Skeletal muscle cell (primary cell): ENCODE measurements at places on chromosomes 2 and 18.

DNA sequence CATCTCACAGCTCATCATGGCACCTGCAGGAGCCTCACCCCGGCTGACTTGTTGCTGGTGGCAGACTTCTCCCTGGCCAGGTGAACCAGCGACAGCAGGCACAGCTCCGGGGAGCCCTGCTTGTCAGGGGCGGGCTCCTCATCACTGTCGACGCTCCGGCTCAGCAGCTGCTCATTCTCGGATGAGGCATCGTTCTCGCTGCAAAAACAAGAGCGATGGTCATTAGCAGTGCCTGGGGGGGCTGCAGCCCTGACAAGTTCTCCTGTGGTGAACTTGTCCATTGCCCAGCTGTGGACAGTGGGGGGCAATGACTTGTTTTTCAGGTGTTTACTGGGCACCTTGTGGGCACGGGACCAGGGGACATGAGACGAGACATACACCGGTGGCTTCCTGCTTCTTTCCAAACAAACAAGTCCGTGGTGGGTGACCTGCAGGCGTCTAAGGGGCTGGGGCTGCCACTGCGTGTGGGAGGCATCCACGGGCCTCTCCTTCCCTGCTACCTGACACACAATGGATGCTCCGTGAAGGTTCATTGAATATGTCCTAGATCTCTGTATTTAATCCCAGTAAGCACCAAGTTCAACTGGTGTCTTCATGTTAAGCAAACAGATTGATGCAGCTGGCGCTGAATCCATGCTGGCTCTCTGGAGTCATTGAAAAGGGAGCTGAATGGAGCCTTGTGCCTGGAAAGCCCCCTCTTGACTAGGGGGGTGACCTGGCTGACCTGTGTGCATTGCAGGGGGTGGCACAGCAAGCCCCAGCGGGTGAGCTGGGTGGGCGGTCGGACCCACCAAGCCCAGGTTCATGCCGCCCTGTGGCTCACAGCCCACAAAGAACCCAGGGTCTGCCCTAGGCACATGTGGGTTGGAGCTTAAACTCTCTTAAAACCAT, 81.0 kb downstream of the EDAR start:
- no peak for DNase-seq

DNA sequence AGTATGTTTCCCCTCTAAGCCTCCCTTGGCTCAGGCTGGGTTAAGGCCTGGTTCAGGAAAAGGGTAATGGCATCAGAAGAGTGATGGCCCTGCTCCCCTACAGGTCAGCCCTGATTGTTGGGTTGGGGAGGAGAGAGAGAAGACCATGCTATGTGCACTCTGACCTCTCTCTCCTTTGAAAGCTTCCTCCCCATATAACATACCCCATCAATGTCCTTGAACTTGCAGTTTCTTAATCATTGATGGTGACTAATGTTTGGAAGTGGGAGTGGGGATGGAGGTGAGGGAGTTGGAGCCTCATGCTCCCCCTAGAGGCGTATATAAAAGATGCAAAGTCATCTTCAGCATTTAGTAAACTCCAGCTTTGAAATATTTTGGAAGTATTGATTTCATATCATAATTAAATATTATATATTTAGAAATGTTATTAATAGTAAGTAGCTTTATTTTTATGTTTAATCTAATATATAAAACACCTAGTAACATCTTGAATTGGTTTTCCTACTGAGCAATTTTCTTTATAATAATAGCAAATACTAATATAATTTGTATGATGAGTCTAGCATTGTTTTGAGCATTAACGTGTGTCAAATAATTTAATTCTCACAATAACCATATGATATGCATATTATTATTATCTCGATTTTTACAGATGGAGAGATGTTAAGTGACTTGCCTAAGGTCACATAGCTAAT, 8.8 kb downstream of the PLCL1 start:
- DNase-seq = no peak

GRCh38 chr2:216936954-216937357, 77.1 kb upstream of the TNP1 start:
- no peak for DNase-seq

- no peak for DNase-seq
Measured at GRCh38 chr18:7079231-7079630, 38.4 kb downstream of the LAMA1 start.

- DNase-seq = no peak
Measured at GRCh38 chr2:237998530-237998929, 31.7 kb downstream of the UBE2F start.

GRCh38 chr2:84846041-84846663, 34.7 kb downstream of the TRABD2A start:
- no peak for DNase-seq

- DNase-seq = no peak
Measured at GRCh38 chr2:241942416-241943208, 73.1 kb downstream of the RTP5 start.
